ENCODE measurements at places on chromosomes 5 and 9.
A peak's percentile ranks its signal among the peaks of the same experiment; 100 is the strongest.

DNA sequence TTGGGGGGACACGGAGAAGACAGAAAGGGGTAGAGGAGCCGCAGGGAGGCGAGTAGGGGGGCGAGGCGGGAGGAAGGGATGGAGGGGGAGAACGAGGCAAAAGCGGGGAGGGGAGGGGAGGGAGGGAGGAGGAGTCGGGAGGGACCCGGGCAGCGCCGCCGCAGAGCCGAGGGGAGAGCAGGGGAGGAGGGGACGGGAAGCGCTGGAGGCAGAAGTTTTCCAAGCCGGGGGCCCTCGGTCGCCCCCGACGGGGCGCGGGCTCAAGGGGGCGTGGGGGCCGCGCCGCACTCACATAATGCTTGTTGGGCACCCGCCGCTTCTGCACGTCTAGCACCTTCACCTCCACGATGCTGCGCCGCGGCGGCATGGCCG is 353 bp downstream of the SH3PXD2B start:
- no peak for DNase-seq

GRCh38 chr9:19946441-19947109 is 157.7 kb upstream of the SLC24A2 start:
- DNase-seq, result no peak

DNA sequence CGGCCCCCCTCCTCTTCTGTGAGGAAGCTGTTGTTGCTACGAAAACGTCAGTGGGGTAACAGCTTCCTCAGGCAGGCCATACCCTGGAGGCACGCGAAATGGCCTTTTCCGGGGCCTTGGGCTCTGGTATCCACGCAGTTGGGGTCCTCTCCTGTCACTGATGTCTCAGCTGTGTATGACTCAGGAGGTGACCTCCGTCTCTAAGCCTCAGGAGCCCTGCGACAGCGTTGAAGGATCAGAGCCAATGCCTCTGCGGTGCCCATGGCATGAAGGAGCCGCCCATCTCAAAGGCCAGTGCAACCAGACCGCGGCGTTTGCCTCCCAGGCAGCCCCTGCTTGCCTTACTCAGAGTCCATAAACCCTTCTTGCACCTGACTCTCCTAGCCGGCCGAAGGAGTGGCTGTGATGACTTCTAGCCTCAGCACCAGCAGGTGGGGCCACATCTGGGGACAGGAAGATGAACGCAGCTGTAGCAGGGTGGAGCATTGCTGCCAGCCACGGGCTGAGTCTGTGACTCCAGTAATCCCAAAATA is 1.0 kb upstream of the MXD3 start:
- DNase-seq, result no peak

- DNase-seq, result no peak
Measured at GRCh38 chr9:131747352-131747751, 7.5 kb upstream of the RAPGEF1 start.

- no peak for DNase-seq
Measured at GRCh38 chr9:135909371-135909770, 2.0 kb upstream of the CAMSAP1 start.

GRCh38 chr9:248278-248961 is 33.8 kb downstream of the DOCK8 start:
- no peak for DNase-seq

DNA sequence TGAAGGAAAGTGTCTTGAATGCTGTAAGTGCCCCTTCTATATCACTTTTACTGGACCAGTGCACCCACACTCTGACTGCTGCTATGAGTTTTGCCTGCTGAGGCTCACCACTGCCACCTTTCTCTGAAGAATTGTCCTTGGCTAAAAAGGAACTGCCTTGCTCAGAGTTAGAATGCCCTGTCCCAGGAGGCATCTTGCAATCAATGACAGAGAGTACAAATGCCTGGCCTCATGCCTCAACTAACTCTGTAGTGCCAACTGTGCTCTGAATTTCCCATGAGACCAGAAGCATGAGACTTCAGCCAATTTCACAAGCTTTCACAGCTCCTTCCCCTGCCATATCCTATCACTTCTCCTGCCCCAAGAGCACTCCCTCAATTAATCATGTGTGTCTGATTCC is 569.7 kb downstream of the ZNF608 start:
- DNase-seq, result no peak

GRCh38 chr5:14105718-14106410 is 37.3 kb upstream of the TRIO start:
- no peak for DNase-seq

GRCh38 chr5:112529525-112529924 is 110.4 kb upstream of the EPB41L4A start:
- no peak for DNase-seq

DNA sequence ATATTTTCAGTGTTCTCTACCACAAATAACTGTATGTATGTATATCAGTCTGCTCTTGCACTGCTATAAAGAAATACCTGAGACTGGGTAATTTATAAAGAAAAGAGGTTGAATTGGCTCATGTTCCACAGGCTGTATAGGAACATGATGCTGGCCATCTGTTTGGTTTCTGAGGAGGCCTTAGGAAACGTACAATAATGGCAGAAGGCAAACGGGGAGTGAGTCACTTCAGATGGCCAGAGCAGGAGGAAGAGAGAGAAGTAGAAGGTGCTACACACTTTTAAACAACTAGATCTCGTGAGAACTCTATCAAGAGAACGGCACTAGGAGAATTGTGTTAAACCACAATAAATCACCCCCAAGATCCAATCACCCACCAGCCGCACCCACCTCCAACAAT is 121.7 kb downstream of the ADAMTS6 start:
- no peak for DNase-seq

DNA sequence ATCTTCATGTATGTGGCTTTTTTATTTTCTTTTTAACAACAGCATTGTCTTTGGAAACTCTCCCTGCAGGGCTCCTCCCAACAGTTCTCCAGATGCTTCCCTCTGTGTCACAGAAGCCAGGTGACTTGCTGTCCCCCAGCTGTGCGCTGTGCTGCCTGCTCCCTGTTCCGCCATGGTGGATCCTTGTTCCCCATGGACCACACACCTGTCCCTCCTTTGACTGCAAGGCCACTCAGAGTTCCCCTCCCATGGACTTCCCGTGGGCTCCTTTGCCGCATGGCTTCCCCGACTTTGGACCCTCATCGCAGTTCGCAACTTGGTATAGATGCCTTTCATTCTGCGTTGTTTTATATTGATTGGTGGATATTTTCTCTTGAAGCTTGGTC is 18.6 kb downstream of the ANKRD33B start:
- no peak for DNase-seq

GRCh38 chr5:7261049-7261448 is 134.9 kb upstream of the ADCY2 start:
- no peak for DNase-seq

DNA sequence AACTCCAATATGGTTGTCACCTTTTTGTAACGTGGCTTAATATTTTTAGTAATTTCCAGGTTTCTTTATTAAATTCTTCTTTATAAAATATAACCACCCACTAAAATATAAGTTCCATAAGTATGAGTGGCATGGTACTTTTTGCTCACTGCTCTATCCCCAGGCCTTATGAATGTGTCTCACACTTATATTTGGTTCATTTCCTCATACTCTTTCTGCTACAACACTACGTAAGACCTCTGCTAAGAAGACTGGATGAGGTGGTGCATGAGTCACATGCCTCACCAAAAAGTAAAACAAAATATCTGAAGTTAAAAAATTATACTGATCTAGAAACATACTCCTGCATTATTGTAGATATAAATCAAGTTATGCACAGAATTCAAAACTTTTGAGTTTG is 400.9 kb downstream of the HCN1 start:
- no peak for DNase-seq

DNA sequence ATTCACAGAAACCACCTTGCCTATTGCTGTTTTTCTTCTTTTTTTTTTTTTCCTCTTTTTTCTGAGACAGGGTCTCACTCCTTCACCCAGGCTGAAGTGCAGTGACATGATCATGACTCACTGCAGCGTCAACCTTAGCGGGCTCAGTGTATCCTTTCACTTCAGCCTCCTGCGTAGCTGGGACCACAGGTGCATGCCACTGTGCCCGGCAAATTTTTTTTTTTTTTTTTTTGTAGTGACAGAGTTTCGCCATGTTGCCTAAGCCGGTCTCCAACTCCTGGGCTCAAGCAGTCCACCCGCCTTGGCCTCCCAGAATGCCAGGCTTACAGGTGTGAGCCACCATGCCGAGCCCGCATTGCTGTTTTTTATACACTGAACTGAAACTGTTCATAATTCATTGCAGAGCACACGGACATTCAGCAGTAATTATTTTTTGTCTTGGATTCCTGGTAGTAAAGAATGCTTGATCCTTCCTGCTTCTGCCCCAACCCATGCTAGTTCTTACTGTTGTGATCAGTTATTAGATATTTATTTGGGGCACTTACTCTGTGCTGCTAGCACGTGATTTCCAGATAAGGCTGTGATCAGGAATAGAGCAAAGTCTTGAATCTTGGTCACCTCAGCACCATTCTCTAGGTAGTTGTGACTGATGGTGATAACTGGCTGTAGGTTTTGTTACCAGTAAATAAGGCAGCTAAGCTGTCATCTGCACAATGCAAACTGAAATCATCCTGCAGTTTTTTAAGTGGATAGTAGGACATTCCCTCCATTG is 14.0 kb downstream of the MAP3K1 start:
- peak; percentile 40 for DNase-seq

DNA sequence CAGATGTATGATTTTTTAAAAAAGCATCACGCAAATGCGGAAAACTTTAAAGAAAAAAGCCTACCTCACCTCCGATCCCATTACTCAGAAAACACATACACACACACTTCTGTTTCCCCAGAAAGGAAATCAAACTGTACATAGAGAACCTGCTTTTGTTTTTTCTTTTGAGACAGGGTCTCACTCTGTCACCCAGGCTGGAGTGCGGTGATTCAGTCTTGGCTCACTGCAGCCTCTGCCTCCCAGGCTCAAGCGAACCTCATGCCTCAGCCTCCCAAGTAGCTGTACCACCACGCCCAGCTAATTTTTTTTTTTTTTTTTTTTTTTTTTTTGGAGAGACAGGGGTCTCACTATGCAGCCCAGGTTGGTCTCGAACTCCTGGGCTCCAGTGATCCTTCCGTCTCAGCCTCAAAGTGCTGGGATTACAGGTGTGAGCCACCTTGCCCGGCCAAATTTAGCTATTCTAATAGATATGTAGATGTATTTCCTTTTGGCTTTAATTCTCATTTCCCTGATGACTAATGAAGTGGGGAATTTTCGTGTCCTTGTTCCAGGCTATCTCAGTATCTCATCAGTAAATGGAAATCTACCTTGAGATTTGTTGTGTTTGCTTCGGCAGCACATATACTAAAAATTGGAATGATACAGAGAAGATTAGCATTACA is 25.7 kb upstream of the EEIG1 start:
- DNase-seq, result no peak

- no peak for DNase-seq
Measured at GRCh38 chr9:137784046-137784445, 93.5 kb upstream of the CACNA1B start.

- no peak for DNase-seq
Measured at GRCh38 chr9:114759512-114760341, 46.1 kb downstream of the TNFSF15 start.

GRCh38 chr9:123424131-123424530 is 68.1 kb downstream of the CRB2 start:
- no peak for DNase-seq

GRCh38 chr5:58498340-58498942 is 7.2 kb downstream of the GAPT start:
- no peak for DNase-seq

DNA sequence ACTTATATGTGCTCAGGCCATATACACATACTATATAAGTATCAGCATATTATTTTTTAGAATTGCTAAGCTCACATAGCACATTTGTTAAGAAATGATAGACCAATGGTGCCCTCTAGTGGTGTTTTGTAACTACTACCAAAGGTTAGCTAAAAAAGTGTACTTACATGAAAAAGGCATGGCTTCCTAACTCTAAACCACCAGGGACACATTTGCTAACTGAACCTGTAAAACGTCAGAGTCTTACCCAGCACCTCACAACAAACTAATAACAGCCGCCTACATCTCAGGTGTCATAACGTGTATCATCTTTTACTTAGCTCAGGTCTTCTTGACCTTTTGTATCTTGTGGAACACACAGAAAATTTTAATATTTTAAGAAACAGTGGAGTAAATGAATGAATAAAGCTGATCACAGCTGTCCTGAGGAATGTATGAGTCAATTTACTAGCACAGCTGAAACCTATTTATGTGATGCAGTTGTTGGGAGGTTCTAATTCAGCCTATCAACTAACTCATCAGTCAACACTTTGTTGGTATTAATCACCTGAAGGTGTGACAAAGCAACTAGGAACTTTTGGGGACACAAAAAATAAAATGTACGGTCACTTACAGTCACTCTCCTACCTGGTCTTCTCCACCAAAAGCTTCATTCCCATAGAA is 72.9 kb downstream of the BAAT start:
- DNase-seq, result no peak

DNA sequence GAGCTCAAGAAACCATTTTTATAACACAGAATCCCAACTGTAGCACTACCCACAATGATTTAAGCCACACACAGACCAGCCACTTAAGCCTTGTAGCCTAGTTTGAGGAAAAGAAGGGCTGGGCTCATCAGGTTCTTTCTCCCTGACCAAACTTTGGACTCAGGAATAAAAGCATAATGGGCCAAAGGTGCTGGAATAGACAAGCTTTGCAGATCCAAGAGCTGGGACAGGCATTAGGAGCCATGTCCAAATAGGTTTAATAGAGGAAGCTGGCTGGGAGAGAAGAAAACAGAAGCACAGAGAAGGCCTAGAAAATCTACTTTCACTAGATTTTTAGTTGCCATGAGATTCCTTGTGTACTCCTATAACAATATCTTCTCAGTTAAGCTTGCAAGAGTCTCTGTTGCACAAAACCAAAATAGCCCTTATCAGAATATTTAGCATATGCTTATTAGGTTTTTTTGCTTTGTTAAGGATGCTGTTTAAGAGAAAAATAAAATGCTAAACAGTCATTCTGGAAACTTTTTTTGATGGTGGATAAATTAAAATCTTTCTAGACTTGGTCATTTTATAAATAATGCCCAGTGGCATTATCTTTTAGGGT is 38.2 kb downstream of the CNOT8 start:
- DNase-seq, result no peak

GRCh38 chr5:34519489-34520220 is 136.5 kb upstream of the RAI14 start:
- DNase-seq, result no peak

DNA sequence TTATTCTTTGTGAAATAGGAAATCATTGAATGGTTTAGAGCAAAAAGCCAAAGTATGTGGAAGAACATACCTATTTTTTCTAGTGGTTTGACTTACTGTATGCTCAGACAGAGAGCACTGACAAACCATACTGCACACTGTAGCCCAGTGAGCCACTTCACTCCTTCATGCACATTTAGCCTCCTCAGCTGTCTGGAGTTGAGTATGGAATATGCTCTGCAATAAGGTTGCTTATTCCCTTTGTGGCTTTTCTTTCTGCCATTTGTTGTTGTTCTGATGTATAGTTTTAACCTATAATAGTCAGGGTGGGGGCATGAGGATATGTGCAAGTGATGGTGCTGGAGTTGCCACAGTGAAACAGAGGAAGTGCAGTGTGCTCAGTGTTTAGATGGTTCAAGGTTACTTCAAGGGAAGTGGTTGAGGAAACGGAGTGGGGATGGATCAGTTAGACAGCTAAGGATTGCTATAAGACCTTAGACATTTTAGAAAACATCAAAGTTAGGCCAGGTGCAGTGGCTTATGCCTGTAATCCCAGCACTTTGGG is 100.7 kb downstream of the CDC42SE2 start:
- no peak for DNase-seq
